ENCODE measurements at places on chromosomes 4 and X.

- no peak for DNase-seq
Measured at GRCh38 chr4:69054578-69055200, 41.6 kb upstream of the UGT2B7 start.

DNA sequence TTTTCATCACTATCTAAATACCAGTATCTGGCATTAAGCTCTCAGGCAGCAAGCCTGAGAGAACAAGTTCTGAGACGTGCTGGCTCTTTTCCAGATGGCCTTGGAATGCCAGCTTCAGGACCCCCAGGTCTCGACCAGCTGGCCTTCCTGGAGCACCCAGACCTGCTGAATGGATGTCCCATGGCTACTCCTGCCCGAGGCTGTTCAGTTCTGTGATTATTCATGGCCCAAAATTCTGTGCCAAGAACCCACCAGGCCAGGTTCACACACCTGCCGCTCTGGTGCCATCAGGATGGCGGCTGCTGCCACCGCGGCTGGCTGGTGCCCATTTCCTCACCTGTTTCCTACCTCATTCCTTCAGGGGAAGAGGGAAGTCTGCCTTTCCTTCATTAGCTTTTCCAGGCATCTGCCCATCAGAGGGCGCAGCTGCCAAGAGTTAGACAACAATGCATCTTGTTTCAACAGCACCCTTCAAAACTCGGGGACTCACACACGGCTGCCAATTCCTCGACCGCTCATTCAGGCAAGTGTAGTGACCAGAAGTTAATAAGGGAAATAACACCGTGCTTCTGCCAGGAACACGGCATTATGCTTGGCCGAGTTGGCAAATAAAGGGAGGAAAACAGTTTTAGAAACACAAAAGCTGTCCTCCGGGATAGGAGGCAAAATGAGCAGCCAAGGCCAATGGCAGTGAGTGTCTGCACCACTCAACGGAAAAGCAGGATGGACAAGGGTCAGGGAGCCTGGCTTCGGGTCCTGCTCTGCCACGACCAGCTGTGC, 173.8 kb downstream of the NSUN7 start:
- DNase-seq = no peak

- DNase-seq = no peak
Measured at GRCh38 chr4:40548256-40548655, 81.4 kb downstream of the RBM47 start.

- DNase-seq = no peak
Measured at GRCh38 chr4:157444014-157444413, 223.5 kb downstream of the GRIA2 start.

DNA sequence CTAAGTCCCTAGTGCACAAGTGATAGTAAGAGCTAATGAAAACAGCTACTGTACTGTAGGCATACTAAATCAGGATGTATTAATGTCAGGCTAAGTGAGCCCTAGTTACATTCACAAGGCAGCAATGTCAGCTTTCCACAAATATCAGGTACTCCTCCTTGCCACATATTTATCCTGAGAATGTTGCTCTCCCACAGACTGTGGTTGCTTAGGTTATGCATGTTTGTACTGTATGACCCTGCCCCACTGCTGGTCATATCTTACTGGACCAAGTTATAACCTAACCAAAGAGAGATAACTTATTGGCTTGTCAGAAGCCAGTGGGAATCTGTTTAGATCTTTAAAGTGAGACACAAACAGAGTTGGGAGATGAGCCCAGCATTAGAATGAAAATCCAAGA, 241.0 kb downstream of the SLC39A8 start:
- no peak for DNase-seq

Measured in activated CD4-positive, CD25-positive, alpha-beta regulatory T cell (primary cell).